ENCODE measurements at places on chromosomes 2 and 18. TPM values are rescaled to one million over a fixed set of nuclear protein-coding genes. Genes with fewer than 3 reads are reported as not detected.

The ST6GAL2 gene
- total RNA-seq = 0.17 TPM

The CBLN2 gene
- not detected for total RNA-seq

The LINC00305 gene
- not detected for total RNA-seq

The ABCB11 gene
- total RNA-seq = 0.31 TPM

The KIF1A gene
- 13.7 TPM for total RNA-seq

The ZFP36L2 gene
- 243 TPM for total RNA-seq

The PTGR3 gene
- 18.3 TPM for total RNA-seq

The ZNF385B gene
- total RNA-seq = 2.7 TPM

The ALLC gene
- total RNA-seq = not detected

The FTCDNL1 gene
- 9.6 TPM for total RNA-seq

The GALNT14 gene
- 0.99 TPM for total RNA-seq

The ERBB4 gene
- 0.06 TPM for total RNA-seq

The GALNT13 gene
- total RNA-seq = not detected

The ACMSD gene
- total RNA-seq = 0.53 TPM

The AP1S3 gene
- 1.0 TPM for total RNA-seq

The FAM237A gene
- not detected for total RNA-seq

The HOXD8 gene
- 40.6 TPM for total RNA-seq

The CGREF1 gene
- total RNA-seq = 1.1 TPM

- no peak for DNase-seq
Measured at GRCh38 chr2:5495586-5495985, 196.6 kb upstream of the SOX11 start.

- DNase-seq = peak; percentile 13
Measured at GRCh38 chr18:8139127-8139527, 470.1 kb upstream of the RAB12 start.

DNA sequence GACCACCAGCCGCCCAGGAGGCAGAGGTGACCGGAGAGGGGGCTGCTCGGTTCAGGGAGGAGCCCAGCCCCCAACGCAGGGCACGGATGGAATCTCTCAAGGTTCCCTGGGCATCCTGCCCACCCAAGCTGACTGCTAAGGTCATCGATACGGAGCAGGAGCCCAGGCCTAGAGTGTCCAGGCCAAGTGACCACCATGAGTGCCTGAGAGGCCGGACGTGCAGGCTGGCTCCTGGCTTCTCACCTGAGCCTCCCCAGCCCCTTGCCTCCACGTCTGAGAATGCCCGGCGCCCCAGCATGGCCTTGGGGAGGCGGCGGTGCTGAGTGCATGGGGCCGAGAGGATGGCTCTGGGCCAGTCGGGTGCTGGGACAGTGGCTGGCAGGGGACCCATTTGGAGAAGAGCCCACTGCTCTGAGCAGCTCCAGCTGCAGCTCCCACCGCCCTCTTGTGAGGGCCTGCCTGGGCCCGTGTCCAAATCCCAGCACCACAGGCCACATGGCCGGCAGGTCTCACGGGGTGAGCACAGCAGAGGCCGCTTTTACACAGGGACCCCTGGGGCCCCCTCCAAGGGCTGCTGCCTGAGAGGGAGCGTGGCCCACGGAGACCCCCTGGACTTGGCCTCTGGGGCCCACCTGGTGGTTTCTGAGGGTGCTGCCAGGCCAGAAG, 102.8 kb upstream of the CTDP1 start:
- DNase-seq = peak; percentile 35

DNA sequence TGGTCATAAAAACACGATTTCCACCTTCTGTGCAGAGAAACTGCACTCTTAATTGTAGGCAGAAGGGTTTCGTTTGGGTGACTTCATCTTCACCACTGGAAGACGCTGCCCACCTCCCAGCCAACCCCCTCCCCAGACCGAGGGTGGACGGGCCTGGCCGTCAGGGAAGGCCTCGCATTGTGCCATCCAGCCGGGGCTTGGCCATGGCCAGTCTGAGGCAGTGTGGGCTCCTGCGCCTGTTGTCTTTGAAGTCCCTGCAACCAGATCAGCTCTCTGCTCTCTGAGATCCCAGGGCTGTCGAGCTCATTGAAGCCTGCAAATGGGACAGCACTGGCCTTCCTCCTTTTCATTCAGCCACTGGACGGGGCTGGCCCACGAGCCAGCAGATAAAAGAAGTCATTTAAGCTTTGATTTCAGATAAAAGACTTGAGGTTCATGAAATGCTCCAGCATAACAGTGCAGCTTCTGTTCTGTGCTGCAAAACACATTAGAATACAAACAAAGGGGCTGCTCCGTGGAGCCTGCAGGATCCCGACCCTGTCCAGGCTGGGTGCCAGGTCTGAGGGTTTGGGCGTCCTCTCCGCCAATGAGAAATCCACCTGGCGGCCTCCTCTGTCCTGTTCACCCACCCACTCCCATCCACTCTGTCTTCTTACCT, 253.5 kb downstream of the LDLRAD4 start:
- DNase-seq = no peak

DNA sequence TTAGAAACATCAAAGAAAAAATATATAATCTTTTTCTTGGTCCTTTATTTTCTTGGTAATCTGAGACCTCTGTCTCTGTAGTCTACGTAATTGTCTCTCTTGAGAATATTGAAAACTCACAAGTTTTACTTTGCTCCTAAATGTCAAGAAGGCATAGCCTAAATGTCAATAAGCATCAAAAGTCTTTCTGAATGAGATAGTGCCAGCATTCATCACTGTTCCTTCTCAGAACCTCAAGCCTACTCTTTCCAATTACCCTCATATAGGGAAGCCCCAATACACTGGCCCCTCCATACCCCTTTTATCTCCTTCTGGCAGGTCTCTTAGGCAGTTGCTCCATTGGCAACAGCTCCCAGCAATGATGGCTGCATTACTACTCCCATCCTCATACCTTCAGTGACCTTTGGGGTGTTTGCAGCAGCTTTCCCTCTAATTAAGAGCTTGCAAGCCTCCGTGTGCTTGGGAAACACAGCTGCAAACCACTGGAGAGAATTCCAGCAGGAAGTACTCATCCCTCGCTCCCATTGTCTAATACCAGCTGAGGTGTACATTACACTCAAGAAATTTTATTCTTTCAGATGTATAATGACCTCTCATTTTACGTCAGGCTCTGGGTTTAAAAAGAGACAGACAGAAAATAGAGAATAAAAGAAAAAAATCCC, 95.8 kb downstream of the KYNU start:
- DNase-seq = no peak

DNA sequence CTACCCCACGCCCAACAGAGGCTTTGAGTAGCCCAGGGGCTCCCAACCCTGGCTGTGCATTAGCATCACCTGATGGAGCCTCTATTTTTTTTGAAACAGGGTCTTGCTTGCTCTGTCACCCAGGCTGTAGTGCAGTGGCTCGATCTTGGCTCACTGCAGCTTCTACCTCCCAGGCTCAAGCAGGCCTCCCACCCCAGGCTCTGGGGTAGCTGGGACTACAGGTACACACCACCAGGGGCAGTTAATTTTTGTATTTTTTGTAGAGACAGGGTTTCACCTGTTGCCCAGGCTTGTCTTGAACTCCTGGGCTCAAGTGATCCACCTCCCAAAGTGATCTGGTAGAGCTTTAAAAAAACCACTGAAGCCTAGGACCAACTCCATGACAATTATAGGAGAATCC, 394.8 kb upstream of the ATP5MC3 start:
- DNase-seq = no peak

GRCh38 chr2:108942888-108943287, 46.1 kb downstream of the EDAR start:
- no peak for DNase-seq

DNA sequence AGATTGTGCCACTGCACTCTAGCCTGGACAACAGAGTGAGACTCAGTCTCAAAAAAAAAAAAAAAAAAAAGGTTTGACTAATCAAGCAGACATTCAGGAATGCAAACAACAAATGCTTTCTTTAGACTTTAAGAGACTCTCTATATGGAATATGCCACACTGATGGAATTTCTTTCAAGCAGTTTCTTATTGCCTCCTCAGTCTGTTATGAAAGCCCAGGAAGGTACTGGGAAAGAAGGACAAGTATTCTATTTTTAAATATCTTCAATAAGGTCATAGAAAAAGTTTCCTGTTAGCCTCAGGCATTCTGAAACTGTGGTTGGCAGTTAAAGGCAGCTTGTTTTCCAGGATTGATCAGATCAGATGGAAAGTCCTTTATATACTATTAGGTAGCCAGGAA, 241.6 kb downstream of the PIK3C3 start:
- DNase-seq = no peak

DNA sequence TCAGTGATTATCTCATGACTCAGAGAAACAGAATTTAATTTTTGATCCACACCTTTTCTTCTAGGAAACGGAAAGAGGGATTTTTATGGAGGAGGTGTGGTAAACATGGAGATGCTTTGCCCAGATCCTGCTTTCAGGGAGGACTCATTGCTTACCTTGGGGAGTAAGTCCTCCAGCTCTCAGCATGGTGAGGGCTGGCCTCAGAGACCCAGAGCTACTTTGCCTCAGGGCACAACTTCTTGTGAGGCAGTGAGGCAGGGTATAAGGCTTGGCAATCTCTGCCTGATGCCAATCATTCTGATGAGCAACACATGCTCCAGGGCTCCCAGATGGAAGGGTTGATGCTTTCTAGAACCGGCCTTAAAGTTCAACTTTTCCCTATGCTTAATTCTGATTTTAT, 189.9 kb upstream of the DCC start:
- no peak for DNase-seq

DNA sequence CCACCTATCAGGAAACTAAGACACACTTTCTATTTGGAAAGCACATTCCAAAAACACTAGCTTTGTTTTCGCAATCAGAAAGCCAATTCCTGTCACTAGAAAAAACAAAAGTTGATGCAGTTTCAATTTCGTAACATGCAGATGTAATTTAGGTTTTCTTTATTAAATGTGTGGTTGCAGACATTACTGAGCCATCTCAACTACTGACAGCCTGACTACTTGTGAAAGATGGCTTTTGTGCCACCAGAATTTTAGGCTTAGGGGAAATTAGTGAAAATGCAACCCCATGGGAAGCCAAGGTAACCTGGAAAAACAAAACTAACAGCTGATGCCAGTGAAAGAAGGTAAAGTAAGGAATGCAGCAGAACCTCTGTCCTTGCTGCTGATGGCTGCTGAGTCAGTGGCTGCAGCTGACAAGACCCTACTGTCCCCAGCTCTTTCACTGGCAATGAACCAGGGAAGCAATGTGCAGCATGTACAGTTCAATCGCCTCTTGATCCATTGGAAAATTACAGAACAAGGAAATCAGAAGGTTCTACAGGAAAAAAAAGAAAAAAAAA, 34.9 kb downstream of the FEZ2 start:
- DNase-seq = peak; percentile 63

GRCh38 chr2:176285321-176285720, 16.1 kb downstream of the MTX2 start:
- no peak for DNase-seq

DNA sequence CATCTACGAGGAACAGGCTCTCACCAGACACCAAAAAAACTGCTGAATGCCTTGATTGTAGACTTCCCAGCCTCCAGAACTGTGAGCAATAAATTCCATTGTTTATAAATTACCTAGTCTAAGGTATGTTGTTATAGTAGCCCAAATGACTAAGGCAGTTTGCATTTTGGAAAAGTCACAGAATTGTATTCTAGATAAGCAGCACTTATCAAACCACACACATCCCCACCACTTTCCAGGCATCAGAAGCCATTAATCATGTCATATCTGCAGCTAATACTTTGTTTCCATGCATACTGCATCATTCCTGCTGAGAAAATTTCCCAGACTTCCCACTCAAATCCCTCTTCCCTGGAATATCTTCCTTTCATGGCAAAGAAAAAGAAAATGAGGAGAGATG, 187.2 kb downstream of the INO80D start:
- no peak for DNase-seq

DNA sequence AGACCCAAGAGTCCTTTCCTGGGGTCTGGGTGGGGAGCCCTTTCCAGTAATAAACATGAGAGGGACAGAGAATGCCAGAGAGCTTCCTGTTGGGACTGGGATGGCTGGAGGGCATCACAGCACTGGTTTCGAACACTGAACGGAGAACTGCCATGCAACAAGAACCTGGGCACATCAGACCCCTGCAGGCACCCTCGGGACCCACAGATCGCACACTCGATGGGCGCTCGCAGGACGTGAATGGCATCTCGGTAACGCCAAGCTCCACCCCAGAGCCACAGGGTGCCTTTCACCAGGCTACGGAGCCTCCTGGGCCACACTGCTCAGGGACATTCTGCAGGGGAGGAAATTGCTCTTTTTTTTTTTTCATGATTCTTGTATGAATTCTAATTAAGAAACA, 25.1 kb downstream of the SLC66A2 start:
- peak; percentile 13 for DNase-seq

DNA sequence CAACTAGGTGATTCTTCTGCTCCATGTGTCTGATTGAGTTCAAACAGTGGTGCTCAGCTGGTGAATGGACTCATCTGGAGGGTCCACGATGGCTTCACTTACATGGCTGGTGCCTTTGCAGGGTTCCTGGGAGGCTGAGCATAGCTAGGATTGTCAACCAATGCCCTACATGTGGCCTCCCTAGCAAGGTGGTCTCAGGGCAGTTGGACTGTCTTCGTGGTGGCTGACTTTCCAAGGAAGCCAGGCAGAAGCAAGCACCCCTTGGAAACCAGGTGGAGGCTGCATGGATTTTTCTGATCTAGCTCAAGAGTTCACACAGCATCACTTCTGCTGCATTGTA, 6.8 kb downstream of the IL1R2 start:
- no peak for DNase-seq

- DNase-seq = no peak
Measured at GRCh38 chr2:21571686-21572085, 447.9 kb downstream of the TDRD15 start.

GRCh38 chr18:59547581-59548182, 149.5 kb downstream of the CCBE1 start:
- peak; percentile 19 for DNase-seq

DNA sequence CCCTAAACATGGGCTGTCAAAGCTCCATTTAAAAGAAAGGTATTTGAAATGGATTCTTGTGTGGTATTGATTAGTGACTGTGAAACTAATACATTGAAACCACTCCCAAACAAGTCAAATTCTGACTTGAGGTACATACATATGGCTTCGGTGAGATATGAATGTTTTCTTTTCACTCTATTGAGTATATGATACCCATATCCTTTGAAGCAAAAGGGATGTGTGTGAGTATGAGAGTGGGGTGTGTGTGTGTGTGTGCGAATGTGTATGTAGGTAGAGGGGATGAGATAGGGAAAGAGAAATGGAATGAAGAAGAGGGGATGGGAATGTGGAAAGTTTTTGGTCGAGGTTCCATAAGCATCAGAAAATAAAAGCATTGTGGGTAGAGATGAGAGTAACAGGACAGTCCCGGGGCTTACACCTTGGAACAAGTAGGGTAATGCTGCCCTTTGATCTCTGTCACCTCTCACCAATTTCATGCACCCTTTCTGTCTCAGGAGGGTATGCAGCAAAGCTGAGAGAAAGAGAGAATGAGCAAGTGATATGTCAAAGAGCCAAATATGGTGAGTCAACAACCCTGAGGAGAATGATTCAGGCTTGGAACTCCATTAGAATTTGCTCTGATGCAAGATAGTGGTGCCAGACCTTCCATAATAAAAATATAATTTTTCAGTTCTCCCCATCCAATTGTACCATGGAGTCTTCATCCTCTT, 64.0 kb upstream of the ZEB2 start:
- no peak for DNase-seq
